Activated naive CD8-positive, alpha-beta T cell treated with anti-CD3 and anti-CD28 coated beads, Interleukin-2, amount 10 ng/mL, durations not matched to agents 7 days and 5 days (primary cell): ENCODE measurements at places on chromosomes 5 and 9.

GRCh38 chr5:139501381-139501780 is 18.8 kb upstream of the STING1 start:
- H3K27me3 ChIP-seq = peaks cover 21% of the 10 kb centered on the region
- H3K36me3 ChIP-seq = no peaks in the 10 kb centered on the region
- no peak for DNase-seq
- no peaks in the 10 kb centered on the region for H3K4me1 ChIP-seq

DNA sequence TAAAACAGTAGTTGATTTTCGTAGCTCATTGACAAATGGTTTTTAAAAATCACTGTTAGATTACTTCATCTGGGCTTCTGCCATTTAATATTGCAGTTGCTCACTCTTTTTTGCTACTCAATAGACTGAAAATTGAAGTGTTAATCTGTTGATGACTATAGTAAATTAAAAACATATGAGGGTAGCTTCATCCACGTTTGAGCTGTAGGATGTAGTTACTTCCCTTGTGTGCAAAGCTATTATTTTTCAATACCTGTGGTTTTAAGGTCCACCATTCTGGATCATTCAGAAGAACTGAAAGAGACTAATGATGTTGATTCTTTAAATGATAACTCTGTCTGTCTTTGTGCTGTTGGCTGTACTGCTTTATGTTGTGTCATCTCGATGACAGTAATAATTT is 74.7 kb downstream of the LNPEP start:
- H3K27me3 ChIP-seq = no peaks in the 10 kb centered on the region
- no peak overlapping the region for H3K27ac ChIP-seq
- no peak overlapping the region for H3K4me3 ChIP-seq
- no peak for DNase-seq
- peaks cover 23% of the 10 kb centered on the region for H3K4me1 ChIP-seq

- H3K27ac ChIP-seq = peak overlapping the region; percentile 65
- peaks cover 31% of the 10 kb centered on the region for H3K4me1 ChIP-seq
- peaks cover 3% of the 10 kb centered on the region for H3K36me3 ChIP-seq
- DNase-seq = no peak
- H3K27me3 ChIP-seq = peaks cover 5% of the 10 kb centered on the region
- peak overlapping the region; percentile 39 for H3K4me3 ChIP-seq
Observed at GRCh38 chr5:76736679-76737556, 21.0 kb downstream of the F2R start.

DNA sequence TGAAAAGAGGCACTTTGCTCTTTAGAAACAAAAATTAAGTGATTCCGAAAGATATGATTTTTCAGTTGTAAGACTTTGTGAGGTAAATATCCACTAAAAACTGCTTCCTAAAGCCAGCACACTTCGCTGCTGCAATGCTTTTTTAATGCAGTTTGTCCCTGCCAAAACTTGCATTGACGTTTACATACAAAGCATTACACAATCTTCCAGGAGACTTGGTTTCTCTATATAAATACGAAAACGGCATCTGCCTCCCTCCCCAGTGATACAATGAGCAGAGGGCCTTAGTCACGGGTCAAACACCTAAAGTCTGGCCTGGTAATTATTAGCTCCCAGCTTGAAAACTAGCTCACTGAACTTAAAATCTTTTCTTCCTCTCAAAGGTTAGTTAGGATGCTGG is 170.7 kb downstream of the TSSK1B start:
- peaks cover 7% of the 10 kb centered on the region for H3K27me3 ChIP-seq
- no peak overlapping the region for H3K27ac ChIP-seq

DNA sequence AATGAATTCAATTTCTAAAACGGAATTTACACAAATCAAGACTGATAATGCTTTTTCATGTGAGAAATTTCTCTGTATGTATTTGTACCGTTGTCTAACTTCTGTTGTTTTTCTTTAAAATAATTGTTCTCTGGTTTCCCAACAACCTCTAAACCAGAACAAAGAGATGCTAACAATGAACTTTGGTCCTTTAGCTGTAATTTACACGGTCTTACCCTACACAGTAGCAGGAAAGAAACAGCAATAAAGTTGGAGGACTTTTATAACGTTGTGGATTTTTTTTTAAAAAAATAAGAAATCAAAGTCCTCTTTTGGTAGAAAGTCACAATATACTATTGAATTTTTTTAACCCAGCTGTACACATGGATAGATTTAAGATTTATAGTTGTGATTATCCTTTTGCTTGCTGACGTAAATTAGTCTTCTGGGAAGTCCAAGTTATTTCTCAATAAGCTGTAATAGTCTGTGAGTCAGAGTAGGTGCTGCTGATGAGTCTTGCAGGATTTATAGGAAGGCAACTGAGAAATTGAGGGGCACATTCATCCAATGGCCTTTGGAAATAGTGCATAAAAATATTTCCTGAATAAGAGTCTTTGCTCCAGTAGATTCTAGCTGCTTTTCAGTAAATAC is 76.8 kb upstream of the PCSK1 start:
- H3K27me3 ChIP-seq = no peaks in the 10 kb centered on the region
- no peak overlapping the region for H3K4me3 ChIP-seq
- peaks cover 1% of the 10 kb centered on the region for H3K4me1 ChIP-seq

- no peak overlapping the region for H3K4me3 ChIP-seq
- no peak overlapping the region for H3K27ac ChIP-seq
- peaks cover 2% of the 10 kb centered on the region for H3K27me3 ChIP-seq
- no peaks in the 10 kb centered on the region for H3K36me3 ChIP-seq
- H3K4me1 ChIP-seq = no peaks in the 10 kb centered on the region
Observed at GRCh38 chr5:128263357-128263756, 179.8 kb downstream of the SLC12A2 start.

GRCh38 chr5:132905938-132906337 is 32.5 kb downstream of the LEAP2 start:
- DNase-seq = no peak
- no peaks in the 10 kb centered on the region for H3K4me1 ChIP-seq
- no peak overlapping the region for H3K4me3 ChIP-seq

DNA sequence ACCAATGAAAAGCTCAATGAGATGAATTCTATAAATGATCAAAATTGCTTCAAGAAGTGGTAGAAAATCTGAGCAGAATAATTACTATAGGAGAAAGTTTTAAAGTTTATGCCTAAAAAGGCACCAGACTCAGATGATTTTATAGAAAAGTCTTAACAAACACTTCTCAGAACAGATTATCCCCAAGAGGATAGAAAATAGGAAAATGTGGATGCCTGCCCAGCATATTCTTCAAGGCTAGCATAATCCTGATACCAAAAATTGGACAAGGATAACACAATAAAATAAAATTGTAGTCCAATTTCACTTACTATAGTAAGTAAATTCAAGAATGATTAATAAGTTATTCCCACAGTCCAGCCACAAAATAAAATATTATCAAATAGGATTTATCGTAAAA is 397.0 kb downstream of the NR2F1-AS1 start:
- H3K27me3 ChIP-seq = no peaks in the 10 kb centered on the region
- DNase-seq = no peak
- H3K4me3 ChIP-seq = no peak overlapping the region
- H3K36me3 ChIP-seq = no peaks in the 10 kb centered on the region
- H3K27ac ChIP-seq = no peak overlapping the region

DNA sequence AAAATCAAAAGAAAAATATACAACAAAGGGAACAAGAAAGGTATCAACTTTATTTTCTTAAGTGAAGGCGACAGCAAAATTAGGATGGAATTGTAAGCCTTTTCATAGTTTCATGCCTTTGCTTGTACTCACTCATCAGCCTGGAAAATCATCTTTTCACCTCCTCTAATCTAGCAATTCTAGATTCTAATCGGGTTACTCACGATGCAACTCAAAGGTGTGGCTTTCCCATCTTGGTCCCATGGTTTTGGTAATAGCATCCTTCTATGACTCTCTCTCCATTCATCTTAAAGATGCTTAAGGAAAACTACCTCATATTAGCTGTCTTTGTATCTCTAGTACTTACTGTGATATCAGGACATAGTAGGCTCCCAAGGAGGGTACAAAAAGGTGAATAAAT is 30.5 kb downstream of the DNAH5 start:
- H3K27ac ChIP-seq = no peak overlapping the region
- H3K4me3 ChIP-seq = no peak overlapping the region
- no peak for DNase-seq
- H3K27me3 ChIP-seq = no peaks in the 10 kb centered on the region

DNA sequence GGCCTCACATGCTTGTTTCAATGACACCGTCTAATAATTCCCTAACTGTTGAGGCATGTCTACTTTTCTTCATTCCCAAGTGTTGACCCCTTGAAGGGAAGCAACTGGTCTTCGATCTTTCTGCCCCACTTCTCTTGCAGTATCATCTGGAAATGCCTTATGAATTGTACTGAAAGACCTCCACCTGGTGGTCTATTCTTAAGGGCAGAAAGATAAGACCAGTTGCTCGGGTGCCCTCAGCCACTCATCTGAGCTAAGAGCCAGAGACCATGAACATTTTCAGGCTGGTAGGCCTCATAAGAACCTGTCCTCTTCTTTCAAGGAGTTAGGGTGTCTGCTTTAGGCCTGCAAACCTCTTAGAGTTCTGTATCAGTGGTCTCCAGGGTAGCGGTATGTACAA is 542.5 kb downstream of the CTNND2 start:
- H3K36me3 ChIP-seq = no peaks in the 10 kb centered on the region
- H3K27me3 ChIP-seq = no peaks in the 10 kb centered on the region
- no peak overlapping the region for H3K4me3 ChIP-seq
- DNase-seq = no peak
- H3K27ac ChIP-seq = no peak overlapping the region

DNA sequence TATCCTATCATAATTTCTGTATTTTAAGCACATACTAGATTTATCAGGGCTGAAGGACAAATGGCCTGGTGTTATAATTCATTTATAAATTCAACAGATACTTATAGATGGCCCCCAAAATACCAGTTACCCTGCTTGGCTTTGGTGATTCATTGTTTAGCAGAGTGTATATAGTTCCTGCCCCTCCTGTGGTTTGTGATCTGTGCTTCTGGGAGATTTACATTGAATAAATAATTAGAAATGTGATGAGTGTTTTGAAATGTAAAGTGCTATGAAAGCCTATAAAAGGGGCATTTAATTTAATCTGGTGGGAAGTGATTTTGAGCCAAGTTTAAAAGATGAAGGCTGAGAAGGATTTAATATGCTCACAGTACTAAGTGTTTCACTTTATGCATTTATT is 36.7 kb upstream of the ZCCHC7 start:
- H3K4me3 ChIP-seq = no peak overlapping the region
- H3K27ac ChIP-seq = no peak overlapping the region
- peaks cover 30% of the 10 kb centered on the region for H3K4me1 ChIP-seq
- no peaks in the 10 kb centered on the region for H3K27me3 ChIP-seq
- H3K36me3 ChIP-seq = peaks cover 45% of the 10 kb centered on the region

DNA sequence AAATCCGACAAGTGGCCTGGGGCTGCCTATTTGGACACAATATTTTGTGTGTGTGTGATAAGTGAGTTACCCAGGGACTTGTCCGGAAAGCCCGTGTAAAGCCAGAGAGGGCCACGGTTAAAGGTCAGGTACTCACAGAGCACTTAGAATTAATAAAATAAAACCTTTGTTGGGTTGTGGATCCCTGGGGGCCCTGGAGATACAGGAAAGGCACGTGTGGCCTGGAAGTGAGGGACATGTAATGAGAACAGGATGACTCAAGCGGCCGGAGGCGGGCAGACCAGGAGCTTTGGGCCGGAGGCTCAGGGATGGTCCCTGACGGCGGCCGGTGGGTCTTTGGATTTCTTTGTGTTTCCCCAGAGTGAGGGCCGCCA is 1.0 kb downstream of the DMRT2 start:
- no peak for DNase-seq
- H3K4me1 ChIP-seq = peaks cover 32% of the 10 kb centered on the region
- peaks cover 94% of the 10 kb centered on the region for H3K27me3 ChIP-seq
- no peak overlapping the region for H3K27ac ChIP-seq

DNA sequence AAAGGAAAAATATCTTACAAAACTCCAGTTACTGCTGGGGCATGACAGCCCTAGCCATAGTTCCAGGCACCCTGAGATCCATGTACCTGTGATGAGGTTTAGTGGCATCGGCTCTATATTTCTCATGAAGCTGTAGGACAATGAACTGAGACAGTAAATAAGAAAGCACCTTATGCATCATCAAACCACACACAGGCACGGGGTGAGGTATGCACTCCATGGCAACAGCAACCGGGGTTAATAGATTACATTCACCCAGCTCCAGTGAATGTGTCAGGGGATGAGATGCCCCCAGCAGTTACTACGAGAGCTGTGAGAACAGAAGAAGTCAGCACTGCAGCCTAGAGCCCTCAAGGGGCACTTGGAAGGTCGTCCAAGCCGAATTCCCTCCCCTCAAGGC is 162.0 kb upstream of the S1PR3 start:
- peaks cover 61% of the 10 kb centered on the region for H3K27me3 ChIP-seq
- no peak overlapping the region for H3K27ac ChIP-seq

GRCh38 chr5:115360046-115360685 is 63.7 kb upstream of the CCDC112 start:
- DNase-seq = no peak
- no peak overlapping the region for H3K27ac ChIP-seq
- no peaks in the 10 kb centered on the region for H3K4me1 ChIP-seq
- H3K36me3 ChIP-seq = no peaks in the 10 kb centered on the region
- peaks cover 12% of the 10 kb centered on the region for H3K27me3 ChIP-seq

GRCh38 chr5:168939887-168940544 is 360.8 kb upstream of the PANK3 start:
- H3K27me3 ChIP-seq = peaks cover 10% of the 10 kb centered on the region
- DNase-seq = no peak
- no peaks in the 10 kb centered on the region for H3K4me1 ChIP-seq
- no peaks in the 10 kb centered on the region for H3K36me3 ChIP-seq

- peaks cover 13% of the 10 kb centered on the region for H3K4me1 ChIP-seq
- H3K4me3 ChIP-seq = no peak overlapping the region
- peak overlapping the region; percentile 34 for H3K27ac ChIP-seq
- peaks cover 49% of the 10 kb centered on the region for H3K36me3 ChIP-seq
- no peak for DNase-seq
Observed at GRCh38 chr5:157322581-157322980, 56.7 kb downstream of the CYFIP2 start.

DNA sequence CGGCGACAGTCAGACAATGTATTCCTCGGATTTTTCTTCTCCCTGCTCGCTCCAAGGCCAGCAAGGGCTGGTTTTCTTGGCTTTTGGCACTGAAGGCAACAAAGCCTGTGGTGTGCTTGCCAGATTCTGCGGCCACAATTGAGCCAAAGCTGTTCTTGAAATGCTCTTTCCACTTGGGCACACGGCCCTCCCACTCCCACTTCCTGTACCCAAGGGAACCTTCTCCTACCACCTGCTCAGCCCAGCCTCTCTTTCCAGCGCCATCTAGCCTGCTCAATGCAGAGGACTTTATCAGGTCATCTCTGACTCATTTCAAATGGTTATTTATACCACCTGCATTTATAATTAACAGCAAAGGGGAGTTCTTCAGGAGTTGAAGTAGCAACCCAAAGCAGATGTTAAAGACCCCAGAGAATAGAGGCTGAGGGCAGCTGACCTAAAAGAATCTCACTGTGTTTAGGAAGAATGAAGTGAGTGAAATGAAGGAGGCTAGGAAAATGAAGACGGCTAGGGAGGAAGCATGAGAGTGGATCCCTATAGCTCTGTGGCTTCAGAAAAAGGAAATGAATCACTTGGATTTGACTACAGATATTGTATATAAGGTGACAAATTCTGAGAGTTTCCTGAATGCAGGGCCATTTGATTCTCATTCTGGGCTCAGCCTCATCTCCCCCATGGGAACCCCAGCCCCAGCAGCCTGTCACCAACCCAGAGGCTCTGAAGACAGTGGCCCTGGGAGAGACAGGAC is 439.0 kb downstream of the ENC1 start:
- no peak overlapping the region for H3K27ac ChIP-seq
- no peaks in the 10 kb centered on the region for H3K36me3 ChIP-seq
- no peaks in the 10 kb centered on the region for H3K27me3 ChIP-seq
- H3K4me3 ChIP-seq = no peak overlapping the region
- peaks cover 2% of the 10 kb centered on the region for H3K4me1 ChIP-seq
